ENCODE measurements at places on chromosomes 11 and 22. TPM values are rescaled to one million over a fixed set of nuclear protein-coding genes. Genes with fewer than 3 reads are reported as not detected.

Gene INPP5J
- total RNA-seq = 4.6 TPM

- no peak for DNase-seq
Measured at GRCh38 chr22:29469755-29470154, 10.3 kb upstream of the NEFH start.

Gene VSIG2
- total RNA-seq = 0.20 TPM

DNA sequence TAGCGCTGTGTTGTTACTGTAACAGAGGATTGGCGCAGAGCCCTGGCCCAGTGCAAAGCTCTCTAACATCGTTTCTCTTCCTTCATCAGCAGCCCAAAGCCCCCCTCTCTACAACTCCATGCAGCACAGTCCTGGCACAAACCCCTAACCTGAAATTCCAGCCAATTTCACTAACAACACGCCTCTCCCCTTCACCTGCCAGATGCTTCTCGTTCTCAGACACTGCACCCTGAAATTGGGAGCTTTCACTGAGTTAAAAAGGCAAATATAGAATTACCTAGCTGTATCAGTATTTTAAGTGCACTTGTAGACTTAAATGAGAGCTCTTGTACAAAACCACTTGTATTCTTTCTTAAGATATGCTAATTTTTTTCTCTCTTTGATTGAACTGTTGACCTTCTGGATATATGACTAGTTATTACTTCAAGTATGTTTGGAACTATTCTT lies 16.3 kb downstream of the GRAP2 start:
- peak; percentile 56 for DNase-seq

Gene CEND1
- 23.4 TPM for total RNA-seq

DNA sequence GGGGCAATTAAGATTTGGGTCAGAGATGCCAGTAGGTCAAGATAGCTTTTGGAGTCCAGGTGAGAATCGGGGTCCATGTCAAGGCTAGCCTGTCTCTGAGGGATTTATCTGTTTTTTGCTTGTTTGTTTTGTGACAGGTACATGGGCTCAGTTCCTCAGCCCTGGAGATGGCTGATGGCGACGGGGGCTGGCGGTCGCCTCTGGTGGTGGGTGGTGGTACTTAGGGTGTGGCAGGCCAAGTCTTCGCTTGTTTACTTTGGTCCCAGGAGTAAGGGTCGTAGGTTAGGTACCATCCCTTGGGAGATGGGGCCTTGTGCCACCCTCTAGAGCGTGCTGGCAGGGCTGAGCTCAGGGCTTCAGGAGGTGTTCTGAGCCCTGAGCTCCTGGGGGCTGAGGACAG lies 4.7 kb downstream of the SLC25A45 start:
- DNase-seq = no peak

GRCh38 chr22:23230348-23231068 lies 50.2 kb downstream of the BCR start:
- no peak for DNase-seq

Gene SCO2
- 0.40 TPM for total RNA-seq

DNA sequence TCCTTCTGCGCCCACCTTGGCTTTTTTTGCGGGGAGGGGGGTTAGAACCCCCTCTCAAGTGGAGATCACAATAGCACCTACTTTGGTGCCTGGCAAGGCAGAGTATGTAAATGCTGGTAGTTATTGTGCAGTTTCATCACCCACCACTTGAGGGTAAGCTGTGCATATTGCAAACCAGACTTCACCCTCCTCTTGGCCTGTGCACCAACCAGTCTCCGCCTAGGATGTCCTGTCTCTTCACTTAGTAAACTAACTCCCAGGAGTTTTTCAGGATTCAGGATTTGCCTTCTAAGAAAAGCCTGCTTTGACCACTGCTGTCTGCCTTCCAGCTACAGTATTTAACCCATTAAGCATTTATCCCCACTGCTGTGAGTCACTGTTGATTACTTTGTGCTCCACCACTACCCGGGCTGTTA lies 2.0 kb upstream of the UBXN1 start:
- no peak for DNase-seq

- no peak for DNase-seq
Measured at GRCh38 chr11:134544095-134544815, 132.2 kb upstream of the B3GAT1 start.

DNA sequence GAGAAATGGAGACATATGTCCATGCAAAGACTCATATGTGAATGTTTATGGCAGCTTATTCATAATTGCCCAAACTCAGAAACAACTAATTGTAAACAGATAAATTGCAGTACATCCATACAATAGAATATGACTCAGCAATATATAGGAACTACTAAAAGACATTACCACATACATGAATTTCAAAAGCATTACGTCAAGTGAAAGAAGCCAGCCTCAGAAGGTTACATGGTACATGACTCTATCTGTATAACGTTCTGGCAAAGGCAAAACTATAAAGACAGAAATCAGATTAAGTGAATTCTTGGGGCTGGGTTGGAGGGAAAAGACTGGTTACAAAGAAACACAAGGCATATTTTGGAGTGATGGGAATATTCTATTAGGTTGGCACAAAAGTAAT lies 7.2 kb downstream of the KCTD21 start:
- no peak for DNase-seq

Gene DKK3
- 383 TPM for total RNA-seq

DNA sequence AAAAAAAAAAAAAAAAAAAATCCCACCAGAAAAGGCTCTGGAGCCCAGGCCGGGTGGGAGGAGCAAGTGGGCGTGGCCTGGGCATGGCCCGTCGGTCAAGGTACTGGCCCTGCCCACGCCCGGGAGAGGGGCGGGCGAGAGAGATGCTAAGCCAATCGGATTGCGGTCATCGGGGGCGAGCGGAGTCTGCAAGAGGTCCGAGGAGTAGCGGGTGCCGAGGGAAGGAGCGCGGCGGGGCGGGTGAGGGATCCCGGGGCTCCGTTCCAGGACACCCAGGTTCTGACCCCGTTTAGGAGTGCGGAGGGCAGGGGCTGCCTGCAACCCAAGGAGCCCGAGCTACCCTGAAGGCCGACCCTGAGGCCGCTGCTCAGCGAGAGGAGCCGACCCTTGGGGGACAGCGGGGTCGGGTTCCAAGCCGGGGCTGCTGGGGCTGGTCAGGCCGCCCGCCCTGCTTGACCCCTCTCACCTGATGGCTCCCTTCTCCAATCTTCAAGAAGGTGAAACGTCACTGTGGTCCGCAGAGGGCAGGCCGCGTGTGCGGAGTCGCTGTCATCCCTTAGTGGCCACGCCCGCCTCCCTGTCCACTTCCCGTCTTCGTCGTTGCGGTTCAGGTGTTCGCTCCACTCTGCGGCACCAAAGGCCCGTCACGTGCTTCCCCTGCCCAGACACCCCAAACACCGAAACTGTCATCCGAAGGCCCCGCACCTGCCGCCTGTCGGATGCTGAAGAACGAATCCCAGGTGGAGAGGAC lies 11.1 kb upstream of the TAB1 start:
- peak; percentile 64 for DNase-seq

Gene NXPE2
- total RNA-seq = 0.89 TPM

Gene KIRREL3
- total RNA-seq = 18.7 TPM

GRCh38 chr11:131172011-131172410 lies 198.4 kb upstream of the NTM start:
- DNase-seq = no peak

GRCh38 chr11:36149538-36150242 lies 139.5 kb downstream of the COMMD9 start:
- no peak for DNase-seq

Gene CTSW
- 0.20 TPM for total RNA-seq

- DNase-seq = peak; percentile 95
Measured at GRCh38 chr22:40818747-40819598, at the start of gene SLC25A17. SLC25A17 (minus strand) TSS chr22:40819346; CDS start chr22:40819248, 98 bp downstream.

DNA sequence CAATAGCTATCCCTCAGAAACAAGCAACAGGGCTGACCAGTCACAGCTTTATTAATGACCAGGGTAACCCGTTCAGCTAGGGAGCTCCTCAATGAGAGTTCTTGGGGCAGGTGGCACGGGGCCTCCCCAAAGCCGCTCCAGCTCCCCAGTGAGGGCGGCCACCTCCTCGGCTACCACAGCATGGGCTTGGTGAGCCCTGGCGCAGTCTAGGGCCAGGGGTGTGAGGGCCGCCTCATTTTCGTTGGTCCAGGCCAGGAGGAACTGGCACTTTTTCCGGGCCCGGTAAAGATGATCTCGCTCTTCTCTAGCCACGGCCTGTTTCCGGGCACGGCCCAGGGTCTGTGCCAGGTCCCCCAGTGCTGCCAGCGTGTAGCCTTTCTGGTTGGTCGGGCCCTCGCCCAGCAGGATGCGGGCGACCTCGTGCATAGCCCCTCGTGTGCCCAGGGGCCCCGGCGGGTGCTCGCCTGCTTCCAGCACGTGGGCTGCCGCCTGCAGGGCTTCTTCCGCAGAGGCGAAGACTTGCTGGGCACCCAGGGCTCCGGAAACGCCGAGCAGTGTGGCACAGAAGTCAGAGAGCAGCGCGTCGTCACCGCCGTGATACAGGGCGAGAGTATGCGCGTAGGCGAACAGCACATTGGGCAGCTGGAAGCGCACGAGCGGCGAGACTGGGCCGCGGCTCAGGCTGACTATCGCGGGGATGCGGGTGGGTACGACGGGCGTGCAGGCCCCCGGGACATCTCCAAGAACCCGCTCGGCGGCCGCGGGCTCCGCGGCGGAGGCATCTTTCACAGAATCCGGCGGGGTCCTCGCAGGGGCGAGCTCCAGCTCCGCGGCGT lies 913 bp downstream of the ZNHIT2 start:
- no peak for DNase-seq

GRCh38 chr22:22884888-22885840 lies 2.5 kb upstream of the IGLL5 start:
- DNase-seq = no peak

Gene GGTLC2
- total RNA-seq = not detected

DNA sequence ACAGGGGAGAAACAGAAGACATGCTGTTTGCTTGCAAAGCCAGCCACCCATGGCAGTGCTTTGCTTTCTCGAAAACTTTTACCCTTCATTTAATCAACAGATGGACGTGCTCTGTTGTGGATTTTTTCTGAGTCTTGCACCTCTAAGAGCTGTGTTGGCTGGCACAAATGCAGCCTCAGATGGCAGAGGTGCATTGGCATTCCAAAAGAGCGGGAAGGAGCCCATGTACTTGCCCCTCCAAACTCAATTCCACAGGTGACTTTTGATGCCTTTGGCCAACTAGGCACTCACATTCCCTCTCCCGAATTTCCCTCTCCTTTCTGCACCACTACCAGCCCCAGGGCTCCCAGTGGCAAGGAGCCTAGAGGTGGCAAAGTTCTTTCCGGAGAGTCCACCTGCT lies 1.2 kb downstream of the KIRREL3 start:
- no peak for DNase-seq

Gene UPK3A
- total RNA-seq = 0.28 TPM

- peak; percentile 33 for DNase-seq
Measured at GRCh38 chr11:85182441-85183387, 444.4 kb downstream of the DLG2 start.

GRCh38 chr11:46064221-46064620 lies 57.0 kb downstream of the PHF21A start:
- no peak for DNase-seq

Gene OR52L1
- not detected for total RNA-seq

- no peak for DNase-seq
Measured at GRCh38 chr11:45644981-45645889, 20.2 kb downstream of the CHST1 start.

DNA sequence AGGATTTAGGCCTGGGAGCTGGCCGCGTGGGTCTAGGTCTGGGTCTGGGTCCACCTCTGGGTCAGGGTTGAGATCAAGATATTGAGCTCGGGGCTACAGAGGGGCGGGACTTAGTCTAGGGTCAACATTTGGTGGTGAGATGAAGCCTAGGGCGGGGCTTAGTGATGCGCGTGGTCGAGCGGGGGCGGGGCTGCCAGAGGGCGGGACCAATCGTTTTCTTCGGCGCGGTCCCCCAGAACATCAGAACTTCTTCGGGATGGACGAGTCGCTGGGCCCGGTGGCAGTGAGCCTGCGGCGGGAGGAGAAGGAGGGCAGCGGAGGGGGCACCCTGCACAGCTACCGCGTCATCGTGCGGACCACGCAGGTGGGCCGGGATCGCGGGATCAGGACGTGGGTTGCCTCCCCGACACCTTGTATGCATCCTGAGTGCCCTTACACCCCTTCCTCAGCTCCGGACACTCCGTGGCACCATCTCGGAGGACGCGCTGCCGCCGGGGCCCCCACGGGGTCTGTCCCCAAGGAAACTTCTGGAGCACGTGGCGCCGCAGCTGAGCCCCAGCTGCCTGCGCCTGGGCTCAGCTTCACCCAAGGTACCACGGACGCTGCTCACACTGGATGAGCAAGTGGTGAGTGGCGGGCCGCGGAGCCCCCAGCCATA lies 4.2 kb downstream of the SIPA1 start:
- DNase-seq = peak; percentile 47

DNA sequence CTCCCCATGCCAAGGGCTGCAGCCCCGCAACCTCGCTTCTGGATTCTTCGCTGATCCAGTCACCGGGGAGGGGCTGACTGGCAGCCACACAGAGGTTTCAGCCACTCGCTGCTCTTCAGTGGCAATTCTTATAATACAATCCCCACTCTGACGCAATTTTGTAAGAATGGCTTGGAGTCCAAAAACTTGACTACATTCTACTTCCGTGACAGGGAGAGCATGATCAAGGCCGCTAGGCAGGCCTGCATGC lies 14.9 kb downstream of the PPM1F start:
- no peak for DNase-seq

- peak; percentile 39 for DNase-seq
Measured at GRCh38 chr11:121575250-121575962, 122.6 kb upstream of the SORL1-AS1 start.

Gene ZNF215
- 2.8 TPM for total RNA-seq

DNA sequence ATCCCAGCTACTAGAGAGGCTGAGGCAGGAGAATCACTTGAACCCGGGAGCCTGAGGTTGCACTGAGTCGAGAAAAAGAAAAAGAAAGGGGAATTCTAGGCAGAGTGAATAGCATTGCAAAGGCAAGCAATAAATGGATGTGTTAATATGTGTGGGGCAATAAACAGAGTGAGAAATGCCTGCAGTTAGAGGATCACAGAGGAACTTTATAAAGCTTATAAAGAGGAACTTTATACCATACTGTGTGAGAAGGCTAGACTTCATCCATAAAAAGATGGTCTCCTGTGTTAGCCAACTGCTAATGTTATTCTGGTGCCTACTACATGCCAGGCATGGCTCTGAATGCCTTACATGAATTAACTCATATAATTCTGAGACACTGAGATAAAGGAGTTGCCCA lies 841 bp downstream of the B3GNT6 start:
- no peak for DNase-seq

GRCh38 chr11:119335655-119336543 lies 1.6 kb downstream of the RNF26 start:
- DNase-seq = no peak

DNA sequence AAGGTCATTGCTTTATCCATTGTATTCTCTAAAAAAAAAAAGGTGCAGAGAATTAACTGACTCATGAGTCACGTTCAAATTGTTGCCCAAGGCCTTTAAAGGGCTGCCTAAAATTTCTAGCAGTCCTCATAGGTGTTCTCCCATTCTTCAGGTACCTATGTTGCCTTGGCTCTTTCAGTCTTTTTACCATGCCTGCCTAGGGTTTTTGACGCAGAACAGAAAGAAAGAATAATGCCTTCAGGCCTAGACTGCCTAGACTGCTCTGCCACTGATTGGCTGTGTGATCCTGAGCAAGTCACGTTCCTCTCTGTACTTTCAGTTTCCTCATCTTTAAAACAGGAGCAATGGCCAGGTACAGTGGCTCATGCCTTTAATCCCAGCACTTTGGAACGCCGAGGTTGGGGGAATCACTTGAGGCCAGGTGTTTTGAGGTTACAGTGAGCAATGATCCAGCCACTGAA lies 21.5 kb downstream of the CTSC start:
- no peak for DNase-seq

All from spinal cord (tissue), 10 donors.